ENCODE measurements at places on chromosomes 12 and 14.

DNA sequence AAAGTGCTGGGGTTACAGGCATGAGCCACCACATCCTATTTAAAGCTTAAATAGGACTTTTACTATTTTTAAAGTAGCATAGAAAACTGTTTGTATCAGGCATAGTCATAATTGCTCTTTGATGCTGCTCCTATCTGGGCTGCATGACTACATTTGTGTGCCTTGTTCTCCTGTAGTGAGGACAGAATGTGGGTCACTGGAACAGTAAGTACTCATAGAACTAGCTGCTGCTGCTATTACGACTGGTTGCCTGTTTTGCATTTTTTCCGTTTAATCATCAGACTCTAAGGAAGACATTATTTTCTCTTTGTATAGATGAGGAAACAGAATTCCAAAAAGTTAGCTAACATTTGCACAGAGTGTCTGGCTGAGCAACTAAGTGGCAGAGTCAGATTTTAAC lies 42.8 kb downstream of the ZC3H14 start:
- DNase-seq: no peak

DNA sequence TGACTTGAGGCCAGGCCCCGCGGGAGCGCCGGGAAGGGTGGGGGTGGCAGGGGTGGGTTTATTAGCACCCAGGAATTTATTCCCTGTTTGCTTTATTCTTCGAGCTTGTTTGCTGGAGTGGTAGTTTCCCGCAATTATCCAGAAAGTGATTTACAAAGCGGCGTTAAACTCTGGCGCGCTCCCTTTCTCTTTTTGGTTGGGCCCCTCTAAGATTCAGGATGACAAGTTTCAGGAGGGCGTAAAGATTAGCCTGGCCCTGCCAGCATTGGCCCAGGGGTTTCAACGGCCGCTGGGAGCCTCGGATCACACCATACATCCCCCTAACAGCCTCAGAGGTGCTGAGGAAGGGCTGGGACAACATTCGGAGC lies 444 bp upstream of the NKX2-8 start:
- no peak for DNase-seq

DNA sequence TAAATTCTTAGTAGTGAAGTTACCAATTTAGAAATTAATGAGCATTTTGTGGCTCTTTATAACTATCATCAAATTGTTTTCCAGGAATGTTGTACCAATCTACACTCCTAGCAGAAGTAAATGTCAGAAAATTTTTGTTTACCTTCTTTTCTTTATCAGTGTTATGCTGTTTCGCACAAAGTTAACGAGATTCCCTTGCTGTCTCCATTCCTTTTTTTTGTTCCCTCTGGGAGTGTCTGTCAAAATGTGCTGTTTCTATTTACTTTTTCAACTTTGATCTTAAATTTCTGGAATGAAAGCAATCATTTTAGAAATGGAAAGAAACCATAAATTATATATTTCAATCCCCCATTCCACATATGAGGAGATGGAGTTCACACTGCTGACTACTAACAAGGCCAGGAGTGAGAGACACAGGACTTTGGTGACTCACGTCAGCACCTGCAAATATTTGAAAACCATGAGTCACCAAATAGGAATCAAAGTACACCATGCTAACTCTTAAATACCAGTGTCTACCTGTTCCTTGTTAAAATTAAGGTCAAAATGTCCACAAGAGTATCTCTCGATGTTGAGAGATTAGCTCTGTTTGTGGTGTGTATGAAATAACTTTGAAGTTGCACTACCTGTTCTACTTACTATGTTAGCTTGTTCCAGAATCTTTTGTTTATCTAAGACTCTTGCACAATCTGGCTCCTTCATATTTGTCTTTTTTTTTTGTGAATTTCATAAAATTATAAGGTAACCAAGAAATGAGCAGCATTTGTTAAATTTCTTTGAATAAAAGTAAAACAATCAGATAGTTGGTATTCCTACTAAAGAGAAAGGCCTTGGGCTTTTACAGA lies 106.0 kb downstream of the RMST start:
- no peak for DNase-seq

DNA sequence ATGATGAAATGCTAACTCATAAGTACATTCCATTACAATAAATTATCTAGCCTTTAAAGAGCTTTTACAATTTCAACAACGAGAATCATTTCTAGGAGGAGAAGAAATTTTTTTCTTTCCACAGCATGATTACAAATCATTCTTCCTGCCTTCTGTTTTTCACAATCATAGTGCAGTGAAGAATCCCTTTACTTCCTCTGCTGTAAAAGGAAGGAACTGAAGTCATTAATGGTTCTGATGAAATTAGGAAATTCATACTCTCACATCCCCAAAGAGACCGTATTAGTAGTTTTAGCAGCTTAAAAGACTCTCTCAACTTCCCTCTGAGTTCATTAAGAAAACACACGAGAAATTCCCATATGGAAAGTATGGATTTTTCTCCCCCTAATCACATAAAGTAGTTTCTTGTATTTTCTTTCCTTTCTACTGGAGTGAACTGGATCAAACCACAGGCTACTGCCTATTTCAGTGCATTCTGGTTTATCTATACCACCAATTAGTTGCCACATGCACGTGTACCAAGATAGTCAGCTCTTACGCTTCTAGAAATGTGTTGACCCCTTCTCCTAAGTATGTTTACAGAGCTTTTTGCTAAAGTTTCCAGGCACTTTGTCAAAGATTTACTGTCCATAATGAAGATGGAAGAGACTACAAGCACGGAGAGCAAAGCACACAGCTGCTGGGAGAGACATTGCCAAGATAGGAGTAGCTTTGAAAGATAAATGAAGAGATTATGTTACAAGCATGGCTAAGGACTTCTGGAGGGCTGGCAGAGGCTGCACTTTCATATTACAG lies 58.9 kb upstream of the KITLG start:
- no peak for DNase-seq

- DNase-seq: no peak
These were observed 105.9 kb downstream of the NTF3 start for GRCh38 chr12:5537771-5538170.

DNA sequence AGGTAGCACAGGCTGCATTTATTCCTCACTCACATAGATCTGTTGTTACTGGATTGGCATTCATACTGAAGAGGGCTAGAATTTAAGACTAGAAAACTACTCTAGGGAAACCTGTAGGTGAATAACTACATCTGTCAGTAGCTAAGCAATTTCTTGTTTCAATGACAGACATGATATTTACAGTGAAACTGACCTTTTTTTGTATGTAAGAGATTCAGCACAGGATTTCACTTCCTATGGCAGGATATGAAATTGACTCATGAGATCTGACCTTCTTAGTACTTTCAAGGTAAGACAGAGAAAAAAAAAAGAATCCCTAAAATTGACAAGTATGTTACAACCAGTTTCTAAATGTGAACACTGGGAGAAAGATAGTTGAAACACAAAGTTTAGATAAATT lies 189.8 kb upstream of the SLC16A7 start:
- DNase-seq: no peak

- DNase-seq: no peak
These were observed 94.5 kb upstream of the CPM start for GRCh38 chr12:69027411-69027881.

GRCh38 chr12:12749433-12749832 lies 32.3 kb downstream of the CDKN1B start:
- DNase-seq: no peak

GRCh38 chr12:64569923-64570691 lies 40.2 kb upstream of the RASSF3 start:
- DNase-seq: no peak

DNA sequence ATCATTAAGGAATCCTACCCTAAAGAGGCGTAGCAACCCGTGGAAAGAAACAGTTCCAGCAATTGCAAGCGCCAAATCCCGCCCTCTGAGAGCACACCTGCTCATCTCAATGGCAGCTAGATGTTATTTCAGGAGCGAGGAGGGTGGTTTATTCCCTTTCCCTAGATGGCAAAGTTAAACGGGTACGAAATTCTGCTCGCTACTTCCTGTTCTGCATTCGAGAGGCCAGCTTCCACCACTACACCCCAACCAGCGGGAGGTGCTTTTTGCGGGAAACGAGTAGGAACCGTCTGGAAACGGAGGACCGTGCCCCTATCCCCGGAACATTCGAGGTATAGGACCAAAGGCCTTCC lies 536 bp downstream of the VPS29 start:
- DNase-seq: peak; percentile 24

DNA sequence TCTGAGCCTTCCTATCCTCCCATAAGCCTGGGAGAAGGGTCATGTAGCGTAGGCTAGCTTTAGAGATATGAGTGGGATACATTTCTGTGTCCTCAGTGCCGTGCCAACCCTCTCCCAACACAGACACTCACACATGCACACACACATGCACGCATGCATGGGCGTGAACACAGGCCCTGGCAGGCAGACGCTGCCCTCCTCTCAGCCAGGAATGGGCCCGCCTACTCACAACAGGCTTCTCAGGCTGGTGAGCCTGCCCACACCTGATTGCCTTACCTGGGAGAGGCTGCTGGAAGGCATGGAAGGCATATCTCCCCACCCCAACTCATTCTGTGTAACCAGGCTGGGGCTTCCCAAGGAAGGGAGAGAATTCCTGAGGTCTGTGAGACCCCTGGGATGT lies 12.8 kb upstream of the ACVR1B start:
- no peak for DNase-seq

GRCh38 chr14:89349171-89350008 lies 67.6 kb downstream of the FOXN3 start:
- peak; percentile 86 for DNase-seq

GRCh38 chr12:31876568-31877424 lies 82.4 kb upstream of the RESF1 start:
- no peak for DNase-seq

- peak; percentile 75 for DNase-seq
These were observed at the start of gene ANO2 for GRCh38 chr12:5945071-5946008. TSS of gene ANO2 (minus strand) at chr12:5945259. CDS start at chr12:5945217, 42 bp downstream.

All from WTC11 (cell line).